ENCODE measurements at places on chromosomes 2 and 18. TPM values are rescaled to one million over a fixed set of nuclear protein-coding genes. Genes with fewer than 3 reads are reported as not detected.

Gene CCDC74B
- total RNA-seq: 3.2 TPM

Gene NDC80
- 46.0 TPM for total RNA-seq

Gene UGT1A3
- total RNA-seq: not detected

Gene NEB
- total RNA-seq: 0.34 TPM

Gene MATN3
- total RNA-seq: not detected

Gene ANKRD30B
- not detected for total RNA-seq

Gene HOXD13
- total RNA-seq: not detected

Gene TYW5
- 7.7 TPM for total RNA-seq

DNA sequence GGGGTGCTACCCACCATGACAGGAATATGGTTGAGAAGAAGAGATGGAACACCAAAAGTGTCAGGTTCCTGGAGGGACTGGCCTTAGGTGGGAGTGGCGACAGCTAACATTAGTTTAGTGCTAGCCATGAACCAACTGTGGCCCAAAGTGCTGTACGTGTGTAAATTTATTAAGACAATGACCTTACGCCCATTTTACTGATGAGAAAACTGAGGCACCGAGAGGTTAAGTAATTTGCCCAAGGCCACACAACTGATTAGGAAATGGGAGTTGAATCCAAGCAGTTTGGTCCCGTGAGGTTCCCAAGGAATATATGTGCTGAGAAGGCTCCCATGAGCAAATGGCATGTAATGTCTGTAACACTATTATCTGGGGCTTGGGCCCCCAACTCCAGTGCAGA is 109.5 kb upstream of the SLC1A4 start:
- no peak overlapping the region for H3K4me3 ChIP-seq
- peaks cover 22% of the 10 kb centered on the region for H3K4me1 ChIP-seq
- no peak for DNase-seq
- no peaks in the 10 kb centered on the region for H3K36me3 ChIP-seq
- H3K27ac ChIP-seq: no peak overlapping the region
- H3K27me3 ChIP-seq: no peaks in the 10 kb centered on the region

GRCh38 chr2:96083989-96084857 is 32.1 kb downstream of the ADRA2B start:
- no peak overlapping the region for H3K27ac ChIP-seq
- H3K4me3 ChIP-seq: no peak overlapping the region
- DNase-seq: no peak
- H3K4me1 ChIP-seq: no peaks in the 10 kb centered on the region

- no peak overlapping the region for H3K27ac ChIP-seq
- H3K27me3 ChIP-seq: no peaks in the 10 kb centered on the region
These were observed 21.1 kb upstream of the RALBP1 start for GRCh38 chr18:9454061-9454703.

- H3K4me3 ChIP-seq: no peak overlapping the region
- no peak overlapping the region for H3K27ac ChIP-seq
- no peaks in the 10 kb centered on the region for H3K27me3 ChIP-seq
These were observed 102.1 kb downstream of the ATAD2B start for GRCh38 chr2:23824777-23825212.

GRCh38 chr2:16005816-16006536 is 65.6 kb downstream of the MYCN start:
- no peak overlapping the region for H3K27ac ChIP-seq
- H3K4me1 ChIP-seq: peaks cover 11% of the 10 kb centered on the region
- peaks cover 8% of the 10 kb centered on the region for H3K27me3 ChIP-seq
- DNase-seq: peak; percentile 15

GRCh38 chr2:53150146-53150545 is 617.5 kb upstream of the CHAC2 start:
- H3K27me3 ChIP-seq: no peaks in the 10 kb centered on the region
- no peak overlapping the region for H3K27ac ChIP-seq
- no peaks in the 10 kb centered on the region for H3K4me1 ChIP-seq
- no peak overlapping the region for H3K4me3 ChIP-seq
- DNase-seq: no peak
- no peaks in the 10 kb centered on the region for H3K36me3 ChIP-seq

GRCh38 chr2:9174771-9175437 is 31.7 kb upstream of the ASAP2 start:
- H3K4me1 ChIP-seq: peaks cover 37% of the 10 kb centered on the region
- no peak for DNase-seq
- H3K27ac ChIP-seq: no peak overlapping the region
- H3K36me3 ChIP-seq: no peaks in the 10 kb centered on the region
- no peaks in the 10 kb centered on the region for H3K27me3 ChIP-seq

- H3K27me3 ChIP-seq: no peaks in the 10 kb centered on the region
- H3K4me1 ChIP-seq: peaks cover 6% of the 10 kb centered on the region
- no peak for DNase-seq
- H3K27ac ChIP-seq: peak overlapping the region; percentile 78
These were observed 1.2 kb downstream of the ATG9A start for GRCh38 chr2:219228041-219228910.

- H3K4me3 ChIP-seq: no peak overlapping the region
- no peaks in the 10 kb centered on the region for H3K36me3 ChIP-seq
- H3K27me3 ChIP-seq: no peaks in the 10 kb centered on the region
- DNase-seq: no peak
These were observed 91.7 kb downstream of the RBMS1 start for GRCh38 chr2:160401895-160402294.

- no peak for DNase-seq
- H3K36me3 ChIP-seq: no peaks in the 10 kb centered on the region
- H3K27ac ChIP-seq: no peak overlapping the region
- no peaks in the 10 kb centered on the region for H3K4me1 ChIP-seq
- H3K4me3 ChIP-seq: no peak overlapping the region
These were observed 16.5 kb downstream of the TMEM178A start for GRCh38 chr2:39682066-39682692.

- H3K4me1 ChIP-seq: peaks cover 2% of the 10 kb centered on the region
These were observed 260.8 kb downstream of the RDH14 start for GRCh38 chr2:18299423-18300212.

DNA sequence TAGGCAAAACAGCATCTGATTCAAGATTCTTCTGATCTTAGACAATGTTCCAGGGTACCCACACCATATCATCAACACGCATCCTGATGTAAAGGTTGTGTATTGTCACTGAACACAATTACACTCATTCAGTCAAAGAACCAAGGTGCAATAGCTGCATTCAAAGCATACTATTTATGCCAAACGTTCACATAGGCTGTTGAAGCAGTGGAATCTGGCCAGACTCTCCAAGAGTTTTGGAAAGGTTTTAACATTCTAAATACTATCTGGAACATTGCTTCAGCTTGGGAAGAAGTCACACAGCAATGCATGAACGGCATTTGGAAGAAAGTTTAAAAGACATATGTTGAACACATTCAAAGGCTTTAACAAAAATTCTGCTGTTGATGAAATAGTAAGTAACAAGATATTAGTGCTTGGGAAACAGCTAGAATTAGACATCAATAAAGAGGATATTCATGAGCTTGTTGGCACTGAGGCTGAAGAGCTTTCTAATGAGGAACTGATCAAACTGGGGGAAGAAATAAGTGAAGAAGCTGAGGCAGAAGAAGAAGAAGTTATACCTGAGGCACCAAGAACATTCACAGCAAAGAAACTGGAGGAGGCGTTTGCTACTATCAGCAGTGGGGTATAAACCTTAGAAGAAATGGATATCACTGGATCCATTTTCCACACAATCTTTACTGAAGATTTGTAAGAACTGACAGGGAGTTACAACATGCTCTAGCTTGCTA is 47.6 kb upstream of the MSH6 start:
- no peak for DNase-seq
- no peak overlapping the region for H3K27ac ChIP-seq
- H3K4me3 ChIP-seq: no peak overlapping the region
- H3K27me3 ChIP-seq: no peaks in the 10 kb centered on the region
- H3K4me1 ChIP-seq: no peaks in the 10 kb centered on the region
- no peaks in the 10 kb centered on the region for H3K36me3 ChIP-seq

- H3K4me3 ChIP-seq: no peak overlapping the region
These were observed 41.4 kb upstream of the TMEFF2 start for GRCh38 chr2:192236136-192236535.

GRCh38 chr2:28048341-28048740 is 157.8 kb downstream of the BABAM2 start:
- no peak for DNase-seq
- no peaks in the 10 kb centered on the region for H3K4me1 ChIP-seq
- H3K27ac ChIP-seq: no peak overlapping the region

DNA sequence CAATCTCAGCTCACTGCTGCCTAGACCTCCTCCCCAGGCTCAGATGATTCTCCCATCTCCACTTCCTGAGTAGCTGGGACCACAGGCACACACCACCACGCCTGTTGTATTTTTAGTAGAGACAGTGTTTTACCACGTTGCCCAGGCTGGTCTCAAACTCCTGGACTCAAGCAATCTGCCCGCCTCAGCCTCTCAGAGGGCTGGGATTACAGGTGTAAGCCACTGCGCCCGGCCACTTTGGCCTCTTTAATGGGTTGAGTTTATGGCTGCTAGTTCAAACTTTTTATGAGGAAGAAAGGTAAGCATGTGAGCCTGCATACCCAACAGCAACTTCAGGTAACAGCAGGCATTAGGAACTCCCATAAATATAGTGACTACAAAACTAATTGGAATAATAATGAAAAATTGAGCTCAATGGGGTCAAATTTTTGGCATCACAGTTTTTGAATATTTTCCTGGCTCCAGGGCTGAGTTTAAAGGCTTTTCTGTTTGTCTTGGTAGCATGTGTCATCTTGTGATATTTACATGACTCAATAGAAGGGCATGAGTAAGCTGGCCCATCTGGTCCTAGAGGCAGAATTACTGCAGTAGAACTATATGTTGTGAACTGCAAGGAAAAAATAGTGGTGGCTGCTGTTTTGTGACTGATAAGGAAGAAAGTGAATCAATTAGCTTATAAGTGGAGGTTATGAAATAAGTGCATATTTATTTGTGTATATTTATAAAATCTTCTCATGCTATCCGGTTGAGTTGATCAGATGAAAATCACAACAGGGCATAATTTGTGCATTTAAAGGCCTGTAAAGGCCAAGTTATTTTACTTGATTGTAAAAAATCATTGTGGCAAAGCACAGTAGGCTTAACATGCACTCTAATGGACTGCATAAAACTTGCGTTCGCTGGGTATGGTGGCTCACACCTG is 24.8 kb downstream of the GALM start:
- peak; percentile 65 for DNase-seq
- H3K4me3 ChIP-seq: peak overlapping the region; percentile 24
- H3K27me3 ChIP-seq: no peaks in the 10 kb centered on the region

- peaks cover 5% of the 10 kb centered on the region for H3K27me3 ChIP-seq
- H3K27ac ChIP-seq: no peak overlapping the region
- no peak overlapping the region for H3K4me3 ChIP-seq
- H3K36me3 ChIP-seq: no peaks in the 10 kb centered on the region
- H3K4me1 ChIP-seq: no peaks in the 10 kb centered on the region
These were observed 309.7 kb downstream of the RAD51AP2 start for GRCh38 chr2:17208511-17208910.

DNA sequence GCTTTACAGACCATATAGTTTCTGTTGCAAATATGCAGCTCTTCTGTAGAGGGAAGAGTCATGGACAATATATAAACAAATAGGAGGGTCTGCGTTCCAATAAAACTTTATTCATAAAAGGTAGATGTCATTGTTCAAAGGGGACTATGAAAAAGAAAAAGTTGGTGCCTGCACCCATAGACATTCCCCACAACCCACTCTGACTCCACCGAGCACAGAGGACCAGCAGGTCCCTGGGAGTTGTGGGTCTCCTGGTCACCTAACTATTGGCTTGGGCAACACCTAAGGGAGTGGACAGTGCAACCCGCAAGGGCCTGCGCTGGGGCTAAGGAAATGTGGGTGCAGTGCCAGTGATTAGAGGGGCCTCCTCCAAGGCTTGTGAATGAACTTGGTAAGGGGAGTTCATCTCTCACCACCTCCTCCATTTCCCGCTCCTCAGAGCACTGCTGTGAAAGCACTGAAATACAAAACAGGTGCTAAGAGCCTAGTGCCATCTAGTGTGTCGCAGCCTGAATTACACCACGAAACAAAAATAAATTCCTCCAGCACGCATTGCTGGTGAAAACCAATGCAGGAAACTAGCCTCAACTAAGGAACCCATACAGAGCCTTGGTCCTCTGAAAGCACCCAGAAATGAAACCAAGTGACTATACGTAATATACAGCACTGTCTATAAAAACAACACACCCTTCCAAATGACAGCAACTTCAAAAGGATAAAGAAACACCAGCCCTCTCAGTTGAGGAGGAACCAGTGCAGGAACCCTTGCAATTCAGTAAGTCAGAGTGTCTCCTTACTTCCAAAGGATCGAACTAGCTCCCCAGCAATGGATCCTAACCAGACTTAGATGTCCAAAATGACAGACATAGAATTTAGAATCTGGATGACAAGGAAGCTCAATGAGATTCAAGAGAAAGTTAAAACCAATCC is 166.6 kb downstream of the RNF144A start:
- H3K4me3 ChIP-seq: no peak overlapping the region
- H3K27ac ChIP-seq: no peak overlapping the region
- no peaks in the 10 kb centered on the region for H3K4me1 ChIP-seq
- H3K36me3 ChIP-seq: no peaks in the 10 kb centered on the region
- no peaks in the 10 kb centered on the region for H3K27me3 ChIP-seq
- DNase-seq: peak; percentile 32

DNA sequence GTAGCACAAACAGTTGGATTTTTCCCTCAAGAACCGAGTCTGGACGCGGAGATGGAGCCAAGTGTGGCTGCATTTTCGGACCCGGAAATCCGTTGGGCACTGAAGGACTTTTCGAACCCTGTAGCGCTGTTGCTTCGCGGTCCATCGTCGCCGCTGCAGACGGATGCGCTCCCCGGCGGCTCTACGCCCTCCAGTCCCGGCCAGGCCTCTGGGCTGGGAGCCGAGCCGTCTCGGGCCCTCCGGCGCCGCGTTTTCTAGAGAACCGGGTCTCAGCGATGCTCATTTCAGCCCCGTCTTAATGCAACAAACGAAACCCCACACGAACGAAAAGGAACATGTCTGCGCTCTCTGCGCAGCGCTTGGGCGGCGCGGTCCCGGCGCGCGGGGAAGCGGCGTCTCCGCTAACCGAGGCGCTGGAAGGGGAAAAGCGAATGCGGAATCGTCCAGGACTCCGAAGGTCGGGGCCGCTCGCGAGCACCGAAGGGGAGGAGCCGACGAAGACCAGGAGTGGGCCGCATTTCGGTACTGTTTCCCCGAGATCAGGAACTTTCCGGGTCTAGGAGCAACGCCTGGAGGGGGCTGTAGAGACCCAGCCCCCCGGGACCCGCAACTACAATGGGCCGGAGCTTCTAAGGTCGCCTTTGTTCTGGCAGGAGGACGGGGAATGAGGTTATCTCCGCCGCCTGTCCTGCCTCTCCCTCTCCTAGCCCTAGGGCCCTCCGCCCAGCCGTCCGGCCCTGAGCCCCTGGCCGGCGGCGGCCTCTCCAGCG is 3.2 kb downstream of the EMX1 start:
- no peak overlapping the region for H3K27ac ChIP-seq
- H3K4me1 ChIP-seq: peaks cover 7% of the 10 kb centered on the region
- no peaks in the 10 kb centered on the region for H3K27me3 ChIP-seq

DNA sequence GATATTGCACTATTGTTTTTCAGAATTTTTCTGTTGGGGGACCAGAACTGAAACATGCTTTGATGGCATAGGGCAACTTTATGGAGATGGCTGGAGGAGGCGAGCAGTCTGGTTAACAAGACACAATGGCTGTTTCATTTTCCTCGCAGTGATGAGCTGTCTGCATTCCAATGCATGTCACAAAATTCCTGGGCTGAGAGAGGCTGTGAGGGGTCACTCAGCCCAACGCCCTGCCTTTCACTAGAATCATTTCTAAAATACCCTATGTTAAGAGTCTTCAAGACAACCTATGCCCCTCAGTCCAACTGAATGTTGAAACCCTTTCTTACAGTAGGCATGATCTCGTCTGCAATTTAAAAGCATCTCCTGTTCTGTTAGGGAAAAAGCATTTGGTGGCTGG is 1090.0 kb downstream of the BCL11A start:
- no peak for DNase-seq
- no peak overlapping the region for H3K27ac ChIP-seq
- no peaks in the 10 kb centered on the region for H3K4me1 ChIP-seq
- no peaks in the 10 kb centered on the region for H3K36me3 ChIP-seq
